ENCODE measurements at places on chromosomes 13 and 19. TPM values are rescaled to one million over a fixed set of nuclear protein-coding genes. Genes with fewer than 3 reads are reported as not detected.

Gene CKM
- not detected for total RNA-seq

Gene VSTM1
- total RNA-seq: not detected

Gene SMIM44
- total RNA-seq: not detected

Gene KLC3
- total RNA-seq: not detected

Gene CRX
- total RNA-seq: not detected

Gene SULT2A1
- not detected for total RNA-seq

Gene DHRS12
- 13.4 TPM for total RNA-seq

Gene MYO1F
- total RNA-seq: 76.8 TPM

Gene ADAMTSL5
- 1.9 TPM for total RNA-seq

- DNase-seq: no peak
Observed at GRCh38 chr13:111856571-111856970, 210.4 kb upstream of the SOX1 start.

- no peak for DNase-seq
Observed at GRCh38 chr19:28224441-28224840, 988.5 kb downstream of the UQCRFS1 start.

DNA sequence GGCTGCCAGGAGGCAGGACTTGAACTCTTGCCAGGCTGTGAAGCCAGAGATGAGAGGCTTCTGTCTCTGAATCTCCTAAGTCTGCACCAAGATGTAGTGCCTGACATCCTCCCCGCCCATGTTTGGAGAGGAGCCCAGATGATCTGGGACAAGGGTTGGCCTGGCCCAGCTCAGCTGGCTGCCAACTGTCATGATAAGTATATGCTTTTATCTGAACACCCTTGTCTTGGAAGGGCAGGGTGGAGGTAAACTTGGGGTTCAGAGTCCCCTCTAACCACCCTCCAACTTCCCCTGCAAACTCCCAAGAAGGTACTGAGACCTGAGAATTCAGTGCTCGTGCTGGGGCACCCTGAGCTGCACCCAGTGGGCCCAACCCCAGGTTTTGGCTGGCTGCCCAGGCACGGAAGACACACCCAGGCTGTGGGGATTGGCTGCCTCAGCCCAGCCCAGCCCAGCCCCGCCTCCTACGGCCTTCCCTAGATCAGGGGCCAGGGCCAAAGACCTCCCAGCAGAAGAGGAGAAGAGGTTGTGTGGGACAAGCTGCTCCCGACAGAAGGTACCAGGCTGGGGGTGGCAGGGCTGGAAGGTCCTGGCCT is at the start of gene CYP4F12:
Gene CYP4F12 (plus strand): TSS at position 508 of the 596 bp plus-strand sequence. CDS start 443 bp downstream, outside the sequence.
- peak; percentile 57 for DNase-seq

- no peak for DNase-seq
Observed at GRCh38 chr19:29840066-29840950, 28.5 kb downstream of the CCNE1 start.

DNA sequence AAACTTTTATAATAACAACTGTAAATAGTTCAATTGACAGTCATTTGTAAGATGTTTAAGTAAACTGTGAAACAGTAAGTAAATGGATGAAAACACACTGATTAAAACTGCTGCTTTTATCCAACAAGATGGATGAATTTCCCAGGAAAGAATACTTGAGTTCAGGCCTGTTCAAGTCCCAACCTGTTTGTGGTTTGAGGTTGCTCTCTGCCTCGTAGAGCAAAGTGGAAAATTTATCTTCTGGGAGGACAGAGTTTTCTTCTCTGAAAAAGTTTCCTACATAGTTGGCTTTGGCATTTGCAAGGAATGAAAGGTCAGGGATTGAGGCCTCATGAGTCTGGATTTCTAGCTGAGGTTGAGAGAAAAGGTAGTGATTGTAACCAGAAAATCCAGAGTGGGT is 15.2 kb upstream of the ZNF543 start:
- no peak for DNase-seq

DNA sequence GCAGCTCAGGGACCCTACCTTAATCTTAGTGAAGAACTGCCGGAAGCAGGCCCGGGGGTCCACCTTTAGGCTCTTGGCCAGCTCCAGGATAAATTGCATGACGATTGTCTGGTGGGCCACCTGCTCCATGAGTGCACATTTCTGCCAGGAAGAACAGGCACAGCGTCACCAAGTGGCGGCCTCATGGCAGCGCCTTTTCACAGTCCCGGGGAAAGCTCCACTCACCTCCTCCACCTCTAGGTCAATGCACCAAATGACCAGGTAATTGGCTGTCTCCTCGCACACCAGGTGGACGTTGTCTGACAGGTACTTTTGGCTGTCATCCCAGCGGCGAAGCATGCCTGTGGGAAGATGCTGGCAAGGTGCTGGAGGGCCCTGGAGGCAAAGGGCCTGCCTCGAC is 8.3 kb downstream of the CDC37 start:
- no peak for DNase-seq

DNA sequence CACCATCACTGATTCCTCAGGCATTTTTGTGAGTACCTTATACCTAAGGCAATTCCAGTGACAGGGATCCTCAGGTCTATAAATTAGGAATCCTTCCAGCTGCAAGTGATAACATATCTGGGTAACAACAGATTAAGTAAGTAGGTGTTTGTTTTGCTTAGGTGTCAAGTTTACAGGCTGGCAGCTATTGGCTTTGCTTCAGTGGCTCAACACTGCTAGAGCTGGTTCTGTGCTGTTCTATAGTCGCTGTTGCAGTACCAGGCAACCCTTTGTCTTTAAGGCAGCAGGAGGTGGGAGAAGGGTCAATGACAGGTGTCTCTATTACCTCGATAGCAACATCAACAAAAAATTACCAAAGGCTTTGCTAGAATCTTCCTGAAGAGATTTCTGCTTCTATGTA is 27.0 kb downstream of the SLC10A2 start:
- DNase-seq: no peak

GRCh38 chr19:49119411-49120324 is at the start of gene PPFIA3:
Gene PPFIA3 (plus strand): TSS chr19:49119544. CDS start chr19:49127874, 8,330 bp downstream.
- DNase-seq: peak; percentile 47

- no peak for DNase-seq
Observed at GRCh38 chr19:33727331-33727998, 69.2 kb upstream of the KCTD15 start.

- no peak for DNase-seq
Observed at GRCh38 chr19:31595521-31595920, 246.3 kb upstream of the TSHZ3 start.

- DNase-seq: no peak
Observed at GRCh38 chr13:21672796-21673538, 2.1 kb downstream of the FGF9 start.

GRCh38 chr19:1746401-1747284 is 6.7 kb upstream of the ONECUT3 start:
- no peak for DNase-seq

DNA sequence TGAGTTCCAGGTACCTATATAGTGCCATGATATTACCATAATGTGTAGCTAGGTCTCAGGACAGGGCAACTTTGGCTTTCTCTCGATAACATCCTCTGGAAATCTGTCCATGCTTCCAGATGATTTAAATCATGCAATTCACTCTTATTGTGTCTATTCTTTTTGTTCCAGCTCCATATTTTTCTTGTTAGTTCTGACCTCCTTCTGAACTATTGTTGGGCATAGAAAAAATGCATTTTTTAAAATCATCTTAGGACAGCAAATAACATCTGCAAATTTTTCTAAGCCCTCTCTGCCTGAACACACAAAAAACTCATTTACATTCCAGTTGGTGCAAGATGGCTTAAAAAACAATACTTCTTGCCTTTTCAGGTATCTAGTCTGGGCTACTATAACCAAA is 1561.0 kb upstream of the MIR17HG start:
- no peak for DNase-seq

DNA sequence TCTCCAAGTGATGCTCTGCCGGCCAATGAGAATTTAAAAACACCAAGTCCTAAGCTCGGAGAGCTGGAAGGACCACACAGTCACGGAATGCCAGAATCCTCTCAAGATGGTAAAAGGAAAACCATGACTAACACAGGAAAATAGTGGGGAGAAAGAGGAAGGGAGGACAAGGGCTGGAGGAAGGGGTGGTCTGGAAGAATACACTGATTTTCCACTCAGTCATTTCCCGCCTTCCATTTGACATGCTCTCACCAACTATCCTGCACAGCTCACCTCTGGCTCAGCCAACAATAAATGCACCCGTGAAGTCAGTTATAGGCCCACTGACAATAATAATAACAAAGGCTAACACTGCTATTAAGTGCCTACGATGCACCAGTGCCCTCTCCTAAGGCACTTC is 31.5 kb downstream of the SLC7A1 start:
- no peak for DNase-seq

- DNase-seq: no peak
Observed at GRCh38 chr13:80047406-80047805, 293.5 kb downstream of the SPRY2 start.

Measured in CD8-positive, alpha-beta T cell (primary cell).